ENCODE measurements at places on chromosomes 16 and 17.

DNA sequence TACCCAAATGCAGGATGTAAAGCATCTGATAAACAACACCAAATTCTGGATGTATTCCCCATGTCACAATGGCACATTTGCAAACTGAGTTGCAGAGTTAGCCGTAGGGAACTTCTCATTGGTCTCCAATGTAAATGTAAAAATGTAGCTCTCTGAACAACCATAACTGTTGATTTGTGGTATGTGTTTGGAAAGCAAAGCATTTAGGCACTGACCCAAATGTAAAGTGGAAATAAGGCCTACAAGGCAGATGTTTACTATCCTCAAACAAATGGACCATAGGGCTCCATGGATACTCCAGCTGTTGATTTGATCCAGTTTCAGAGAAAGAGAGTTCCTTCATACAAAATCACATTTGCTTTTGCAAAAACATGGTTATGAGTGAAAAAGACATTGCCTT, 223.0 kb upstream of the ELAC2 start:
- DNase-seq = no peak

GRCh38 chr17:37179893-37180292, 195.9 kb upstream of the C17orf78 start:
- no peak for DNase-seq

DNA sequence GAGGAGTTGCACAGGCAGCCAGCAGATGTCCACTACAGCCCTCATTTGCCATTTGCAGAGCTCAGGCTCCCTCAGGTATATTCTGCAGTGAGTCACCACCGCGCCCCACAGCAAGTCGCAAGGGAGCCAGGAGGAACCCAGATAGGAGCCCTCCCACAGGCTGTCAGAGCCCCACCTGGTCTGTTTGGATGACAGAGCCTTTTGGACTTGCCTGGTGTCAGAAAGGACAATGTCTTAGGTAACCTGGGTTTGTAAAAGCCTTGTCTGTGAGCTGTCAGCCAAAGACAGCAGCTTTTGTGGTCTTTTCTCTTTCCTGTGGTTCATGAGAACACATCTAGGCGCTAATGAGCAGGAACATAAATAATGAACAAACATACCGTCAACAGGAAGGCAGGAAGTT, 70.9 kb downstream of the GNAO1 start:
- peak; percentile 63 for DNase-seq

GRCh38 chr17:82129095-82129494, 31.1 kb upstream of the FASN start:
- DNase-seq = no peak

DNA sequence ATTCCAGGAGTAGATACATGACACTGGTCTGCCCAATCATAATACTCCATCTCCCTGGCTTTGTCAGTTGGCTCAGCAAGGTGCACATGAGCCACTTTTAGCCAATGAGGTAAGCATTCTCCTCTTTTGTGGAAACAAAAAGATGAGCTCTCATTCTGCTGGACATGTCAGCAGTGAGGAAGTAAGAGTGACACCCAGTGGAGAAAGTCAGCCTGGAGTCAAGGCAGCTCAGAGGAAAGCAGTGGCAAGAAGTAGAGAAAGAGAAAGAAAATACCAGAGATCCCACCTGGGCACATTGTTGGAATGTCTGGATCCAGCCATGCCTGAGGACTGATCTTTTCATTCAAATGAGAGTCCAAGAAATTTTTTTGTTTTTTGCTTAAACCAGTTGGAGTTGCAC, 496.9 kb upstream of the C16orf82 start:
- no peak for DNase-seq

DNA sequence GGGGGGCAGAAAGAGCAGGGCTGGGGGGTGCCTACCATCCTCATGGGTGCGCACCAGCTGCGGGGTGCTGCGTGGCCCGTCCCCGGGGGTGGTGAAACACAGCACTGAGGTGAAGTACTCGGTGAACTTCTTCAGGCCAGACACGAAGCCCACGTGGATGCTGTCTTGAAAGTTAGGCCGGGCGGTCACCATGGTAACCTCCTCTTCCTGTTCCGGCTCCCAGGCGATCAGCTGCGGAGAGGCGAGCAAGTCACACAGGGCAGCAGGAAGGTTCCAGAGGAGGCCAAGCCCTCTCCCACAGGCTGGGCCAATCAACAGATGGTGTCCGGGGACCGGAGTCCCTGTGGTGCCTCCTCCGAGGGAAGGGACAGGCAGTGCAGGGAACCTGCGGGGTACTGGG, 90.1 kb upstream of the CDC42EP4 start:
- DNase-seq = no peak

GRCh38 chr16:67822511-67822910, 15.8 kb downstream of the TSNAXIP1 start:
- no peak for DNase-seq

GRCh38 chr17:83062818-83063671, 16.4 kb upstream of the METRNL start:
- peak; percentile 3 for DNase-seq

DNA sequence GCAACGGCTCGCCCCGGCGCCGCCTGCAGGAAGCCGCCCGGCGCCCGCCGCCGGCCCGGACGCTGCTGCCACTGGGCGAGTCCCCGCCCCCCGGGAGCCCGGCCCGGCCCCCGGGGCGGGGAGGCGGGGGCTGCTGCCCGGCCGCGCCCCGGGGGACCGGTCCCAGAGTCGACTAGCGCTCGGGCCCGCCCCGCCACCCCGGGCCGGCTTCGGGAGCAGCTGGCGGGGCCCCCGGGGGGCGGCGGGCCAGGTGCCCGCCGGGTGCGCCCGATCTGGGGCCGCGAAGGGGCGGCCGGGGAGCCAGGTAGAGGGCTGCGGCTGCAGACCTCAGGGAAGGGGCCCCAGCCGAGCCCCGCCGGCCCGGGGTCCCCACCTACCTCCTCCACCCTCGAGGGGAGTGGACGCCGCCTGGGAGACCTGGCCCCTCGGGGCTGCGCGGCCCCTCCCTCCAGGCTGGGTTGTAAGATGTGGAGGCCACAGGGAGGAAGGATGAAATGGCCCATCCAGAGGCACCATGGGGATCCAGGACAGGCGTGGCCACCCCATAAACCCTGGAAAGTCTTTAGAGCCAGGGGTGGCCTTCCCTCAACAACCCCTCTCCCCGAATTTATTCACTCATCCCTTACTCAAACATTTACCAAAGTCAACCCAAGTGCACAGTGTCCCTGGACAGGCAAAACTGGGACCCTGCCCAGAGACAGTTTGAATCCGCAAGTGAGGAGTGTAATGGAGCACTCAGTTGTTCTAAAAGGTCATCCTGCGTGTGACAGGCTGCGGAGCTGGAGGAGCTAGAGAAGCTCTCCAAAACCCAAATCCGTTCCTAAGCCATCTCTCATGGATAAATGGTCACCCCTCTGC, at the start of gene CDYL2:
Gene CDYL2, minus strand, starts transcription at position 73 of the 858 bp plus-strand sequence. CDS start 425 bp downstream, outside the sequence.
- DNase-seq = peak; percentile 33

- DNase-seq = no peak
Measured at GRCh38 chr17:22217135-22217534, 524.8 kb downstream of the KCNJ18 start.

GRCh38 chr17:57911834-57912673, 43.2 kb downstream of the CUEDC1 start:
- DNase-seq = no peak
